Neural progenitor cell (in vitro differentiated cells): ENCODE measurements at places on chromosomes 2 and 18. TPM values are rescaled to one million over a fixed set of nuclear protein-coding genes. Genes with fewer than 3 reads are reported as not detected.

CCDC85A gene
- 0.34 and 0.43 TPM in 2 replicates for total RNA-seq

CNRIP1 gene
- 3.7 and 5.0 TPM in 2 replicates for total RNA-seq

SCN7A gene
- 0.81 and 1.0 TPM in 2 replicates for total RNA-seq

DNA sequence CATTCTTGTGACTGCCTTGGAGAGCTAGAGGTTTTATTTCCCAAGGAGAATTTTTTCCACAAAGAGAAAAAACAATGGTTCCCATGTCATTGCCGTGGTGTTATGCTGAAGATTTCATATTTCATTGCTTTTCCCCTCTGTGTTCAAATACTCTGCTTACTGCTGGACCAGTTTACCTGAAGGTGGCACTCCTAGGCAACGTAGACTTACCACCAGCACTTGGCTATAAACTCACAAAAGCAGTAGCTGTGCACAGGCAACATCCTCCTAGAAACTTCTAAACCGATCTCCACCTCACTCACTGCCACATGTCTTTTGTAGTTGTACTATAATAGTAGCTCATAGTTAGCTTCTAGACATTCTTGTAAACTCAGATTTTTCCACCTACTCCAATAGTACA lies 1319.7 kb upstream of the CRIM1 start:
- peak; percentile 7 for DNase-seq

- no peak for DNase-seq
Observed at GRCh38 chr2:26395394-26395793, 6.3 kb upstream of the DRC1 start.

- DNase-seq = peak; percentile 29
Observed at GRCh38 chr2:26816893-26817292, 31.0 kb downstream of the CENPA start.

GRCh38 chr2:190882856-190883582 lies 2.4 kb downstream of the GLS start:
- DNase-seq = peak; percentile 40

GRCh38 chr2:73174941-73175662 lies 27.3 kb upstream of the NOTO start:
- no peak for DNase-seq

GRCh38 chr18:79613186-79613931 lies 66.2 kb upstream of the CTDP1 start:
- no peak for DNase-seq

GRCh38 chr2:112588611-112589045 lies 4.2 kb downstream of the CHCHD5 start:
- no peak for DNase-seq

DNA sequence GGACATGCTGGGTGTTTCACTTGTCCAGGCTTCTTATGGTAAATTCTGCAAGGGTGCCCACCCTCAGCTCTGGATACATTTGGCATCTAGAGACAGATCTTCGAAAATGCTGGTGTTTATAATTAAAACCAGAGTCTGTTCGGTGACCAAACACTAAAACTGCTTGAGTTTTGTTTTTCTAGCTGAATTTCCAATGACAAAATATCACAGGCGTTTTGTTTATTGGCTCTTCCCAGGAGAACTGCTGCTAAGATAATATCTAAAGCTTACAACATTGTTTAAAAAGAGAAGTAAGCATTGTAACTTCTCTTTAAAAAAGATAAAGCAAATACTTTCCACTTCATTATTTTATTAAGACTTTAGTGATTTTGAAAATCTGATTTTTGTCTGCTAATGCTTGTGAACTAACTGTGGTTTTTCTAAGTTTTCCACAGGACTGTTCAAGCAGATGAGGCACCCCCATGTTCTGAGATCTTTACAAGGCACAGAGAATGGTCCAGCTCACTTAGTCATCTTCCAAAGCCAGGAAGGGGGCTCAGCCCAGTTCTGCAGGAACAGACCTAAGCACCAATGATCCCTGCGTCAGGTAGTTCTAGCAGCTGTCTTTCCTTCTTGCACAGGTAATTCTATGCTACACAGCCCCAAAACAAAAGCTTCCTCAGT lies 94.8 kb upstream of the LTBP1 start:
- DNase-seq = no peak

DNA sequence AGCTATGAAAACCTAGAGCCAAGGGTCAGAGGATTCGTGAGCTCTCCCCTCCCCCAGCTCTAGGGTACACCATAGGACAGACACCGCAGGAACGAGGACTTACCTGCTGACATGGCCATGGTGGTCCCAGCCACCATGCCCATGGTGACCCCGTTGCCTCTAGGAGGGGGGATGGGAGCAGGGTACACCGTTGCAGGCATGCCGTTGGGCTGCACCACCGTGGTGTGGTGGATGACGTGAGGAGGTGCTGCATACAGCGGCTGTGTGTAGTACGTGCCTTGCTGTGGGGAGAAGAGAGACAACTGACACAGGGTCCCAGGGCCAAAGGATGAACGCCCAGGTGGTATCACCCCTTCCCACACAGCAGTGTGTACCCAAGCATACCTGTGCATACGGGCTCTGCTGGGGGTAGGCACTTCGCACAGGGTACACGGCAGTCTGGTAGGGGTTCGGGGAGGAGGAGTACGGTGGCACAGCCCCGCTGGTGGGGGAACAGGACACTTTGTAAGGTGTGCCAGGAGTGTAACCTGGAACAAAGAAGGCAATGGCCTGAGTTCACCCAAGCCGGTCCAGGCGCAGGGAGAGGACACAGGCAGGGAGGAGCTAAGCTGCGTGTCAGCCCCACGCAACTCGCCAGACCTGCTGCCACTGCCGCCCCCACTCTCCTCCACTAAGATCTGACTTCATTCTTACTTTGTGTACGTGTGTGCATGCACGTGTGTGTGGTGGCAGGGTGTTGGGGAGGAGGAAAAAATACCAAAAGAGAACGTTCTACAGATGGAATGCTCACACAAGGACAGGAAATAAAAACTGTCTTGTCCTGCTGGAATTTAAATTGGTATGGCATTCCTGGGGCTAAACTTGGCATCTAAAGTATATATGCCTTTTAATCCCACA lies 37.8 kb downstream of the FAM168B start:
- no peak for DNase-seq

GRCh38 chr2:128198656-128199055 lies 107.7 kb downstream of the UGGT1 start:
- DNase-seq = no peak

DNA sequence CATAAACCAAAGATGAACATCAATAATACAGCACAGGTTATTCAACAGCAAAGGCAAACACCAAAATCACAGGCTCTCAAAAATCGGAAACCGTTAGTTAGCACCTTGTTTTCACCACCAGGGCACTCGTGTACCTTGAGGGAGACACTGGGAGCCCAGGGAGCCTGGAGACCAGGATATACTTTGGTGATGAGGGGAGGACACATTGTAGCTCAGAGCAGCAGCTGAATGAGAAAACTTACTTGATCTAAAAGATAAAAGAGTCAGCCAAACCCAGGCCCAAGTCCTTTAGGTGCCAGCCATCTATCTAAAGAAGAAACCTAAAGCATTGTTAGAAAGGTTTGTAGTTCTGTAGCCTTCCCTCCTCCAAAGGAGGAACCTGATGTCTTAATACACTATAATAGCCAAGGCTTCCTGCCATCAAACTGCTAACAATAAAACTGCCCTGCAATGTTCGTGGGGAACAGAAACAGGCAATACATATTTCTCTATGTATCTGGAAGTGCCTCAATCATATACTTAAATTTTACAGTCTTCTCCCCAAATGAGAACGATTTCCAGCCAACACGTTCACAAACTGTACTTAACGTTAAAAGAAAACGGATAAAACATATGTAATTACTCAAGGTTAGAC lies 19.3 kb downstream of the BCL11A start:
- DNase-seq = no peak

GRCh38 chr2:45128580-45128997 lies 119.3 kb upstream of the SIX2 start:
- no peak for DNase-seq

- DNase-seq = no peak
Observed at GRCh38 chr2:236691799-236692167, 122.2 kb downstream of the ACKR3 start.

DNA sequence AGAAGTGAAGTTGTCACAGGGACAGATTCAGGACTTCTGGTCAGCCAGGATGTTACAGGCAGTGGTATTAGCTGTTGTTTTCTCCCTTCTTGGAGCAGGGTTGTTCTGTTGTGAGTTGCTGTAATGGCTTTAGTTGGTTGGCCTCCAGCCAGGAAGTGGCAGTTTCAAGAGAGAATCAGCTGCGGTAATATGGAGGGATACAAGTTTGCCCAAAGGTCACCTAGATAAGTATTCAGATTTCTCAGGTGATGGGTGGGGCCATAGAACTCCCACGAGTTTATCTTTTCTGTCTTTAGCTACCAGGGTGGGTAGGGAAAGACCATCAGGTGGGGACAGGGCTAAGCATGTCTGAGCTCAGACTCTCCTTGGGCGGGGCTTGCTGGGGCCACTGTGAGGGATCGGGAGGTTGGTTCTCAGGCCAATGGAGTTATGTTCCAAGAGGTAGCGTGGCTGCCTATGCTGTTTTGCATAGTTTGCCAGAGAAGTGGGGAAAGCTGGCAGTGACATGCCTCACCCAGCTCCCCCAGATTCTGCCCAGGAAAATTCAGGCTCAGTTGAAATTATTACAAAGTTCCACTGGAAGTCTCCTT lies 640.4 kb upstream of the CHAC2 start:
- DNase-seq = no peak
